Stimulated activated CD8-positive, alpha-beta memory T cell treated with anti-CD3 and anti-CD28 coated beads, Interleukin-7, amount 100 ng/mL, for 48 hours (primary cell): ENCODE measurements at places on chromosomes 5 and 9.
A peak's percentile ranks its signal among the peaks of the same experiment; 100 is the strongest.

- no peak for DNase-seq
Observed at GRCh38 chr5:1312993-1313833, 18.3 kb upstream of the TERT start.

DNA sequence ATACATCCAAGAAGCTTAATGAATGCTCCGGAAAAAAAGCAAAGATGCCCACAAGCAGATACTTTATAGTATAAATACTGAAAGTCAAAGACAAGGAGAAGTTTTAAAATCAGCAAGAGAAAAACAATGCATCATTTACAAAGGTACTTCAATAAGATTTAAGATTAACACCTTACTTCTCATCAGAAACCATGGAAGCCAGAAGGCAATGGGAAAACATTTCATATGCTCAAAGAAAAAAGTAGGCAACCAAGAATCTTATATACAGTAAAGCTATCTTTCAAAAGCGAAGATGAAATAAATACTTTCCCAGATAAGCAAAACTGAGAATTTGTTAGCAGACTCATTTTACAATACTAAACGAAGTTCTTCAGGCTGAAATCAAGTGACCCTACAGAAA, 51.1 kb downstream of the ABHD17B start:
- no peak for DNase-seq

DNA sequence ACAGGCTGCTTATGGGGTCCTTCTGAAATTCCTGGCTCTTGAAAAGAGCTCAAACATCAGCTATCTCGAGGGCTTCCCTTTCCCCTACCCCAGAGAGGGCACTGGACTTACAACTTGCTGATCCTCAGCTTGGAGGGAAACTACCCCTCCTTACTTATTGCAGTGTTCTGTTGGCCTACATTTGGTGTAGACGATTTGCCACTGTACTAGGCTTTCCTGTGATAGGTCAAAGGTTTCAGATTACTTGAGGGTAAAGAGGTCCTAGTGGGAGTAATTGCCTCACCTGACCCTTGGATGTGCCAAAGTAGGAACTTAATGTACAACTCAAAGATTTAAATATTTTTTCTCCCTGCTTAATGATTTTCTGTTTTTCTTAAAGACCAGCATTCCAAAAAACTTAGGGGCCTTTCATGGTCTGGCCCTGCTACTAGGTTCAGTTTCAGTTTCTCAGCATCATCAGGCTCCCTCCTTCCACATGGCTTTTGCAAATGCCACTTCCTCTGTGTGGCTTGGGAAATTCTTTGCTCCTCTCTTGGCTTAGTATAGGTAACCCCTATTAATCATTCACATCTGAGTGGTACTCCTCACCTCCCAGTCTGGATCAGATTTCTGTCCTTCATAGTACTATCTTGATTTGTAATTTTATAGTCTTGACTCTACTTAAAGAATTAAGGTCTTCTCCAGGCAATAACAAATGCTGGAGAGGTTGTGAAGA, 32.4 kb downstream of the CYSTM1 start:
- DNase-seq, result no peak

- DNase-seq, result no peak
Observed at GRCh38 chr5:113776168-113776567, 262.7 kb downstream of the YTHDC2 start.

- DNase-seq, result peak; percentile 55
Observed at GRCh38 chr9:126781186-126782052, 23.4 kb upstream of the ZBTB43 start.

GRCh38 chr5:79745255-79745654, 55.6 kb downstream of the CMYA5 start:
- no peak for DNase-seq

DNA sequence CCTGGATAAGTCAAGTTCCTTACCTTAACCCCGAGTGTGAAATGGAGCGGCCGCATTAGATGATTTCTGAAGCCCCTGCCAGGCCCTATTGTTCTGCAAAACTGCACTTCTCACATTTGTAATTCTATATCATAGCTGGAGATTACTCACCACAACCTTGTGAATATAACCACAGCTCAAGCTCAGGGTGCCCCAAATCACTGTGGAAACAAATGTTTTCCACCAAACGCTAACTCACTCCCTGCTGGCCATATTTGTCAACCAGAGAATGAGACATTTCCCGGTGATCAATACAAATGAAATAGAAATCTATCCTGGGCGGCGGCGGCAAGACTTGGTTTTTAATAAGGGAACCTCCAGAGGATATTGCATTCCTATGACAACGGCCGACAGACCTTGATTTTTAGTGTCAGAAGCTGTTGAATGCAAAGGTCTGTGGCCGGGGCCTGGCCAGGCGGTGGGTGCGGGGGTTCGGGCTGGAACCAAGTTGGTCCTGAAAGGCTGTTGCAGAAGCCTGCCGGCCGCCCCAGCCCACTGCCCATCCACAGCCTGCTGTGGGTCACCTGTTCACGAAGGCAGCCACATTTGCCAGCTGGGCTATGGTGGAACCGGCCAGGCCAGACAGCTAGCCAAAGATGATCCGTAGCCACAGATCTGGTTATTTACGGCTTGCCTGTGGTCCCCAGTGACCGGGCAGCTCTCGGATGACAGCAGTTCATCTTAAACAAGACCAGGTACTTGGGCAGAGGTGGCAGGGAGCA, 93.9 kb upstream of the LMX1B start:
- peak; percentile 25 for DNase-seq

- no peak for DNase-seq
Observed at GRCh38 chr5:137245438-137245837, 253.7 kb downstream of the SPOCK1 start.

GRCh38 chr9:135926402-135927194, 19.3 kb upstream of the CAMSAP1 start:
- DNase-seq, result peak; percentile 96
